ENCODE measurements at places on chromosomes 1 and 21.

GRCh38 chr1:204426035-204426436 lies 14.4 kb upstream of the PPP1R15B start:
- DNase-seq, result peak; percentile 73

DNA sequence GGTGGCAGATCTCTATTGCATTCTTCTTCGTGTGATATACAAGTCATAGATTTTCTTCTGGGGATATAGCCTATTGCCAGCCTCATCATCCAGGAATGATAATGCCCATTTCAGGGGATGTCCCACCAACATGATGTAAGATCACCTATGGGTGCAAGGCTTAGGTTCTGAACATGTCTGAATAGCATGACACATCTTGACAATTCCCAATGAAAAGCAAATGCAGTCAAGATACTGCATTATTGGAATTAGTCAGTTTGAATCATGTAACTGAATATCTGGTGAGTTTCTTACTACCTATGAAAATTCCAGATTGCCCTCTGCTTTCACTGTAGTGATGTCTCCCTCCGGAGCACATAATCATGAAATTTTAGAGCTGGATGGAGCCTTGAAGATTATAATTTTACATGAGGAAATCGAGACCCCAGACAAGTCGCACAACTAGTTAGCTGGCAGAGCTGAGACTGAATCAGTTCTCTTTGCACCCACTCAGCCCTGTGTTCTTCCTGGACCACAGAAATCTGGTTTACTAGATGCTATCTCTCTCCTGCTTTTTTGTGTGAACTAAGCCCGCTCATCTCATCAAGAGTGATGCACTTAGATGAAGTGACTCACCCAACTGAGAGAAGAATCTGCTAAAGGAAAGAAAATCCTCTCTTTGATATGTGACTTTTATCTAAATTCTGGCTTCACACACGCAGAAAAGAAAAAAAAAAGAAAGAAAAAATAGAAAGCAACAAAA lies 65.0 kb downstream of the WDR64 start:
- no peak for DNase-seq

DNA sequence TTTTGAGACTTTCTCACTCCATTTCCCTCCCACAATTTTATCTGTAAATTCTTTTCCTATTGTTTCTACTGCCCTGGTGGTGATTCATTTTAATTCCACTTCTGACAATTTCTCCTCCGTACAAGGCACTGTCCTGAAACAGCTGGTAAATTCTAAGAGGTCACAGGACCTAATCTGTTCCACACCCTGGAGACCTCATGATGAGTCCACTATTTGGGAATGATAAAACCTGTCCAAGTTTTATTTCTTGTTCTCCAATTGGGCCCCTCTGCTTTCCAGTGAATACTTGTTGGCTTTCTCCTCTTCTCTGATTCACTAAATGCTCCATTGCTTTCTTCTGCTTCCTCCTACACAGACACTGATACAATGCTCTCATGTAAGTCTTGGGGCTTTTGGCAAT lies 343.1 kb upstream of the DUSP10 start:
- DNase-seq, result no peak

DNA sequence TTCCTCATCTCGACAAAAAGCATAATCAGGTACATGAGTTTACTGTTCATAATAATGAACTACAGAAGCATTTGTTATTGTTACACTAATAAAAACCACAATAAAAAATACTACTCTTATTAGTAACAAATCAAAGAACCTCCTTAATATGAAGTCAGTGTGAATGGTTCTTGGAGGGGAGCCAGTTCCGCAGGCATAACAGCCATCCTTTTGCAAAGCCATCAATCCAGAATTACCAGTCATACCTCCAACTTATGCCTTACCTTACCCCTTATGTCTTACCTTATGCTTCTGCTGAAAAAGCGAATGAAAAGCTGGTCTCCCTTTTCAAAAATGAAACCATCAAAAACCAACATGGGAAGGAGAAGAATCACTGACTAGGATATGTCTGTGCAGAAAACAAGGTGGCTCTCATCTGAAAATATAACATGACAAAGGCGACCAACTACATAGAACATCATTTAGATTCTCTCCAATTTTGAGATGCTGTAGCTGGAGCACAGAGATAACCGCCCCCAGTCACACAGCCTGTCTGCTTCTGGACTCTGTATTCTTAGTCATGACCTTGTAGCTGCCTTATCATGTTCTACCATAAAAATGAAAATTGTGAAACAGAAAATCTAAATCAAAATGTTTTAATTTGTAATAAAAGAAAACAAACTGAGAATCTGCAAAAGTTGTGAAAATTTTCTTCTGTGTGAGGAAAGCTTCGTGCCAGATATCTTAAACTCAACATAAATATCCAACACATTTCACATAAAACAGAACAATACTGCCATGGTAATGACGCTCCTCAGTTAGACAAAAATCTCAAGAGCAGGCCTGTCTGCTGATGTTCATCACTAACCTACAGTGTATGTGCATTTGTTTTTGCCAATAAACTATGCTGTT lies 438.2 kb downstream of the SMYD3 start:
- DNase-seq, result no peak

- no peak for DNase-seq
Measured at GRCh38 chr1:152962876-152963415, 7.5 kb upstream of the SPRR4 start.

DNA sequence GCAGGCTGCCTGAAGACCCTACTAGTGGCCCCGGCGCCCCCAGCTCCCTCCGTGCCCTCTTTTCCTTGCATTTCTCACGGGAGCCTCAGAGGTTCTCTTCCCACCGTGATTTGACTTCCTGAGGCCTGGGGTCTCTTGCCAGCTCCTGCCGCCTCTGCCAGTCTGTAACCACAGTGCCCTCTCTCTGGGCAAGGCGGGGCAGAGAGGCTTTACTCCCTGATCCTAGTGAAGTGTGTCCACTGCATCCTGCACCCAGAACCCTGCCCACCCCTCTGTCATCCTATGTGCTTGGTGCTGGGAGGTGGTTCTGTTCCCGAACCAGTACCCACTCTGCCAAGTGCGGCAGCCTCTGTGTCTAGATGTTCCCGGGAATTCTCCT lies 2.4 kb downstream of the ESPN start:
- DNase-seq, result no peak

- no peak for DNase-seq
Measured at GRCh38 chr21:39161064-39161463, 22.2 kb downstream of the PSMG1 start.

- no peak for DNase-seq
Measured at GRCh38 chr1:17941431-17942189, 166.0 kb upstream of the IGSF21 start.

- DNase-seq, result no peak
Measured at GRCh38 chr1:108728327-108728923, 15.7 kb downstream of the FNDC7 start.

- no peak for DNase-seq
Measured at GRCh38 chr1:4500441-4500840, 154.0 kb upstream of the AJAP1 start.

- DNase-seq, result peak; percentile 52
Measured at GRCh38 chr21:38955495-38955894, 149.8 kb downstream of the ETS2 start.

DNA sequence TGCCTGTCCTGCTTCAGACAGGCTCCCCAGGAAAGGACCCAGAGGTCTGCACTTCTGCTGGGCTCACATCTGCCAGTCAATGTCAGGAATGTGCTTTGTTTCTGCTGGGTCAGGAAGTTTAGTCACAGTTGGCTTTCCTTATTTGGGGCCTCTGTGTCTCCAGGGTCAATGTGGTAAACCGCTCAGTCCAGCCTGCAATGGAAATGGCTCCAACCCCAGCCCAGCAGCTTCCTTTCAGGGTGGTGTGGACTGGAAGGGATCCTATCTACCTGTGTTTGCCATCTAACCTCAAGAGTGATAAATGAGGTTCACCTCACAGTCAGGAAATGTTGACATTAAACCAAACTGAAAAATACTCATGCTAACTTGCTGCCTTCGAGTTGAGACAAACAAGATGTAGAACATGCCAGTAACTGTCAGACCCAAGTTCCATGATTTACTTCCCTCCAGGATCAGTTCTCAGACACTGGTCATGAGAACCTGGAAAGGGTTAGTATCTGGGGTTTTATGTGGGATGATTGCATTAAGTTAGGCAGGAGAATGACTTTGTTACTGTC lies 20.3 kb downstream of the ENO1 start:
- DNase-seq, result peak; percentile 56

DNA sequence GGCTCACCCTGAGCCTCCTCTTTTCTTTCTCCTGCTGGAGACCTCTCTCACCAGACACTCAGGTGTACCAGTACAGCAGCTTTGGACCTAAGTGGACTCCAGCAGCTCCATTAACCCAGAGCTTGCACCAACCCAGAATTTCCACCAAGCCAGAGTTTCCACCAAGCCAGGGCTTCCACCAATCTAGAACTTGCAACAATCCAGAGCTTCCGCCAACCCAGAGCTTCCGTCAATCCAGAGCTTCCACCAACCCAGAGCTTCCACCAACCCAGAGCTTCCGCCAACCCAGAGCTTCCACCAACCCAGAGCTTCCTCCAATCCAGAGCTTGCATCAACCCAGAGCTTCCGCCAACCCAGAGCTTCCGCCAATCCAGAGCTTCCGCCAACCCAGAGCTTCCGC lies 23.2 kb downstream of the CRYAA start:
- no peak for DNase-seq

GRCh38 chr21:46214478-46215340 lies 13.9 kb downstream of the LSS start:
- no peak for DNase-seq

DNA sequence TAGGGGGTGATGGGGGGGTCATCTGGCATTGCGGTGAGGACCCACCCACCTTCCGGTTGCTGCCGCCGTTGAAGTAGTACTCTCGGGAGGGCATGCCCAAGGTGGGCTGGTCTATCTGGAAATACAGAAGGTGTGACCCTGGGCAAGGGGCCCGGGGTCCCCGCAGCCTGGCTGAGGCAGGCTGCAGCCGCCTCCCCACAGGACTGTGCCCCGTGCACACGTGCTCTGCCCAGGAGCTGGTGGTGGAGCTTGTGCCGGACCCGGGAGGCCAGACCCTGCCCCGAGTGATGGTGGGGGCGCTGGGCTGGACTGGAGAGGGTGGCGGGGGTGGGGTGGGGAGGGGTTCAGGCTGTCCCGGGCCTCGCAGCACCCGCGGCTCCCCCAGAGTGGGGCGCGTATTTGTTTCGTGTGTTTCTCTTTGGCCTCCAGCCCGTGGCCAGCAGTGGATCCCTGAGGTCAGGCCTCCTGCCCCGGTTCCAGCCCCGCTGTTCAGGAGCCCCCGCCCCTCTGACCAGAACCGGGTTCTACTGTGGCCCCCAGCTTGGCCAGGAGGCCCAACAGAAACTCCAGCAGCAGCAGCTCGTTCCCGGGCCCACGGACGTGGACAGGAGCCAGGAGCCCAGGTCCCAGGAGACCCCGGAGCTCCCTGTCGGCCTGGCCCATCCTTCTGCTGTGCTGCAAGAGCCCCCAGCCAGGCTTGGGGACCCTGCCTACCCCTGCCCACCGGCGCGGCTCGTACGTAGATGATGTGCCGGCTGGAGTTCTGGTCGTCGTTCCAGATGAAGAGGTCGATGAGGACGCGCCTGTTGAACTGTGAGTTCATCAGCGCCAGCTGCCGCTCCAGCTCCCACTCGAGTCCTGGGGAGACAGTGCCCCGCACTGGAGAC lies 19.2 kb downstream of the PRXL2B start:
- DNase-seq, result no peak

DNA sequence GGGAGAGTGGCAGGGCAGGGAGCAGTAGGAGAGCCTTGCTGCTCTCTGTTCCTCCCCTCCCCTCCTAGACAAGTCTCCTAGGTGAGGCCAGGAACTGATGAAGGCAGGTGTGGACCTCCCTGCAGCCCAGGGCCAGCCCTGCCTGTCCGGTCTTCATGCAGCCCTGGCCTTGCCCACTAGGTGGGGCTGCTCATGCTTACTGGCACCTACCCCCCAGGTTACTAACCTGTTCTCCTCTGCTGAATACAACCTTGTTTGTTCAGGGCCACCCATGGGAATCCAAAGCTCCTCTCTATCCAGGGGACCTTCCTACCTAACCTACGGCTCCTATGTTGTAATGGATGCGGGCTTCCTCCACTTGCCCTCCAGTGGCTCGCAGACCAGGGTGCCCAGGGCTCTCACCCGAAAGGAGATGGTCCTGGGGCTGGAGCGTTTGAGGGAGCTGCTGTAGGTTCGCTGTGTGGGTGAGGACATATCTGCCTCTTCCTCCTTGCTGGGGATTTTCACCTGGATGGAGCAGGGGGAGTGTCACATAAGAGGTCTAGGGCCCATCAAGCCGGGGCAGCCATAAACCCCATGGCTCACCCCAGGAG lies 7.9 kb upstream of the TNNT2 start:
- DNase-seq, result peak; percentile 29

- no peak for DNase-seq
Measured at GRCh38 chr1:16048573-16049189, 5.1 kb downstream of the CLCNKB start.

DNA sequence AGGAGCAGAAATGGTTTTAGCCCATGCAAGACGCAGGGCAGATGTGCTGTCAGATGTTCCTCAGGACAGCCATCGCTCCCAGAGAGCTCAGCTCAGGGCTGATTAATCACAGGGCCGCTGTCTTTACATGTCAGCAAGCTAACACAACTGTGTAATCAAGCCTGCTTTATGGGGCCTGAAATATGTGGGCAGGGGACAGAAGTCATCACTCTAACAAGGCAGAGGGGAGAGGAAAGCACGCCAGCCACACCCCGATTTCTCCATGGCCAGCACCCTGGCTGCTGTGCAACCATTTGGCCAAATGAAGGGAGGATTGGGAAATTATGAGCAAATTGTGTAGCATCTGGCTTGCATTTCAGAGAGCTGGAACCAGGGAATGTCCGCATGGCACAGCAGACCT lies 368.8 kb downstream of the NPHP4 start:
- no peak for DNase-seq

DNA sequence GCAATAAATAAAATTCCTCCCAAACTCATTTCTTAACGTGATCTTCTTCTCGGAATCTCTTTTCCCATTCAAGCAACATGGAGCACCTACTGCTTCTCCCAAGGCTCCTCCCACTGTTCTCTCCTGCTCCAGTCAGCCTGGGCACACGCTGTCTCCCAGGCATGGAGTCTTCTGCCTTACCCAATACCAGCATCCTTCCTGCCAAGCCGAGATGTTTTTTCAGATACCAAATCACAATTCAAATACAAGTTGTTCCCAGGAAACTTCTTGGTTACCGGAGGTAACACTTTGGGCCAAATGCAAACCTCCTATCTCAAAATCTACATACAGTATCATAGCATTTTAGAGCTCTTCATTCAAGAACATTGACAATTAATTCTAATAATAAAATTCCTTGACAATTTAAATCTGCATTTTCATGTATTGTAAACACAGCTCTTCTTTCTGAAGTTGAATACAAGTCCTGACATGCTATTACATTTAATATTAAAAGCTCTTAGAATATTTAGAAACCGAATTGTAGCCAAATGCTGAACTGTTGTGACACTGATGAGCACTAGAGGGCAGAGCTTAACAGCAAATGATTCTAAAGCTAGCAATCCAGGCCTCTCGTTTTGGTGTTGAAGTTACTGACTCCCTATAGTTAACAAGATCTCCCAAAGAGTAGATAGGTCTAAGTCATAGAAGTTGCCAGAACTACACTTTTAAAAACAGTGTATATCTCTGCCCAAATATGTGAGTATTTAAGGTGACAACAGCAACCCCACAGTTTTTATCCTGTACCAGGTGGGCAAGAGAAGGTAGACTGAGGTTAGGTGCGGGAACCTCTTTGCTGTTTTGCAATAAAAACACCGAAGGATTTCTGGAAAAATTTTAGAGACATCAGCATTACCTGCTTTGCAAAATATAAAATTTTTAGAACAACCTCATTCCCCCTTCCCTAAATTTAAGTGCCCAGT lies 52.3 kb downstream of the BCAR3 start:
- DNase-seq, result peak; percentile 81

GRCh38 chr1:208604295-208604694 lies 360.1 kb upstream of the PLXNA2 start:
- peak; percentile 71 for DNase-seq

Data from RKO (cell line).